ENCODE measurements at places on chromosomes 1 and 21.

DNA sequence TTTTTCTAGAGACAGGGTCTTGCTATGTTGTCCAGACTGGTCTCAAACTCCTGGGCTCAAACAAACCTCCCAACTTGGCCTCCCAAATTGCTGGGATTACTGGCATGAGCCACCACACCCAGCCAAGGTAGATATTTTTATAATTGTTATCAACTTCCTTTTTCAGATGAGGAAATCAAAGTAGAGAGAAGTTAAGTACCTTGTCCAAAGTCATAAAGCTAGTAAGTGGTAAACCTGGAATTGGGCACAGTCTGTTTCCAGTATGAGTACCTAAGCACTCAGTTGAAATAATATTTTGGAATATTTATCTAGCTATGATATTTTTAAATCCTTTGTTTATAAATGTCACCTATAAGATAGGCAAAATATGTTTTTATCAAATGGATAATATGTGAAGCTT, 22.3 kb upstream of the PLEKHO1 start:
- DNase-seq, result no peak

- no peak for DNase-seq
Observed at GRCh38 chr1:71072273-71072672, 8.6 kb downstream of the ZRANB2 start.

DNA sequence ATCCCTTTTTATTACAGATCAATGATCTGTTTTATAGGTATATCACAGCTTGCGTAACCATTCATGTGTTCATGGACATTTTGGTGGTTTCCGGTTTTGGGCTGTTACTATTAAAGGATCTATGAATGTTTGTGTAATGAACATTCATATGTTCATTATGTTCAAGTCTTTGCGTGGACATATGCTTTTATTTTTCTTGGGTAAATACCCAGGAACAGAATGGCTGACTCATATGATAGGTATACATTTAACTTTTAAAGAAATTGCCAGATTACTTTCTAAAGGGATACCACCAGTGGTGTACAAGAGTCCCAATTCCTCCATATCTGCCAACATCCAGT, 73.7 kb downstream of the SPATA46 start:
- peak; percentile 59 for DNase-seq

DNA sequence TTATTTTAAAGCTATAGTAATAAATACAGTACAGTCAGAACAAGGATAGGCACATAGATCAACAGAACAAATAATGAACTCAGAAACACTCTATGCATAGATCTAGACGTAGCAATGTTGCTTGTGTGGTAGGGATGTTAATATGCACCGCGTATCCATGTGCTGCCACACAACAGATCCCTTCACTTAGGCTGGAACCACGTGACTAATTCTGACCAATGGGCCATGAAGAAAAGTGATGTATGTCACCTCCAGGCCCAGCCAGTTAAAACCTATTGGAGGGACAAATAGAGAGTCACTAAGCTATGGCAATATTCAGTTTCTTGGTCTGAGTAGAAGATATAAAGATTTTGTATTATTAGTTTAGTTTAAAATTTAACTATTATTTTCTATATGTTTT, 91.4 kb downstream of the ADAMTS1 start:
- no peak for DNase-seq

GRCh38 chr1:78006521-78006920, 1.8 kb downstream of the DNAJB4 start:
- no peak for DNase-seq

GRCh38 chr1:179950651-179951050, 4.0 kb upstream of the CEP350 start:
- DNase-seq, result no peak

DNA sequence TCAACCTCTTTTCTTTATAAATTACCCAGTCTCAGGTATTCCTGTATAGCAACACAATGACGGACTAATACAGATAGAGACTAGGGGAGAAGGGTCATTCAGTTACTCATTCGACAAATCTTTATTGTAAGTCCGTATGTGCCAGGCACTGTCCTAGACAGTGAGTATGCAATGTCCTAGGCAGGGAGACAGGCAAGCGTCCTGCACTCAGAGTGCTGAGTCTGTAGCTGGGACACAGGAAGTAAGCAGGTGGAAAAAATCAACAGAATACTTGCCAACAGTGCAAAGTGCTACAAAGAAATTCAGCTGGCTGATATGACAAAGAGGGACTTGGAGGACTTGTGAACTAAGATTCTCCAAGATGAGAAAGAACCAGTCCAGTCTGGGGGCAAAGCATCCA, 92.2 kb upstream of the ZBTB40 start:
- no peak for DNase-seq

GRCh38 chr1:150829751-150830150, 21.7 kb upstream of the CTSK start:
- no peak for DNase-seq

DNA sequence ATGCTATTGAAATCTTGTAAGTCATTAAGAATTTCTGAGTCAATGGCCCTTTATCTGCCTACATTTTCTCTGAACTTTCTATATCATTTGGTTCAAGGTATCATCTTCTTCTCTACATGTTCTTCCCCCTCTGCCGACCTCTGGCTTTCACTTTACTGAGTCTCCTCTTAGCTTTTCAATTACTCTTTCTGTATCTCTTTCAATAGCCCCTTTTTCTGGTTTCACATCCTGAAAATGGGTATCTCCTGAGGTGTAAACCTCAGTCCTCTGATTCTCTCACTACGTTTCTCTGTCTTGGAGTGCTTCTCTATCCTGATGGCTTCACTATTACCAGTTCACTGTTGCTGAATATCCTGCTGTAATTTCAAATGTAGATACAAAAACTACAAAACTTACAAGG, 98.9 kb downstream of the LYST start:
- no peak for DNase-seq

- DNase-seq, result no peak
Observed at GRCh38 chr1:184836934-184837895, 82.6 kb upstream of the EDEM3 start.

GRCh38 chr1:24749252-24749651, 4.0 kb downstream of the CLIC4 start:
- no peak for DNase-seq

DNA sequence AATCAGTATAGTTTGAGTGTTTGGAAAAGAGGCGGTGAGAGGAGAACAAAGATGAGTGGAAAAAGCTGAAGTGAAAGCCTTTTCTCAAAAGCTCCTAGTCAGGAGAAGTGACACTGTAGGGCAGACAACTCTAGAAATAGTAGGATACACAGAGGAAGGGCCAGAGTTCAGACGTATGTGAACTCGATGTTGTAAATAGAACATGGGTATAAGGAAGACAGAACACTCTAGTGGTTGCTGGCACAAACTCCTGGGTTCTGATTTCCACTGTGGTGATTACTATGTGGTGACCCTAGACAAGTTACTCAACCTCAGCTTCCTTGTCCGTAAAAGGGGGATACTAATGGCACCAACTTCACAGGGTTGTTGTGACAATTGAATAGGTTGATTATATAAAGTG, 30.2 kb upstream of the MGST3 start:
- no peak for DNase-seq

GRCh38 chr21:28793043-28793442, 199.6 kb downstream of the LTN1 start:
- DNase-seq, result peak; percentile 74

DNA sequence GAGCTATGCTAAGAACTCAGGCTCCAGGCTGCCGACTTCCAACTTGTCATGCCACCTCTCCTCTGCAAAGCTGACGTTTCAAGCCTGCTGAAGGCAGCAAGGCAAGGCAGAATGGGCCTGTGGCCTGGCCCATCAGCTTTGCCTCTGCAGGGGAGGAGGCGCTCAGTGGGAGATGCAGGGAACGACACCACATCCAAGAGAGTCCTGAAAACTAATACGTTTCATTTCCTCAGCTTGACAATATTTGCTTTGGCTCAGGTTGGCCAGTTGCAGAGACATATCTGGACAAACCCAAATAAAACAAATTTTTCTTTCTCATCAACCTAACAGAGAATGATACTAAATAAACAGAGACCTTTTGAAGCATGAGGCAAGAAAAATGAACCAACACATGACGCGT, 35.3 kb downstream of the BEND5 start:
- DNase-seq, result no peak

DNA sequence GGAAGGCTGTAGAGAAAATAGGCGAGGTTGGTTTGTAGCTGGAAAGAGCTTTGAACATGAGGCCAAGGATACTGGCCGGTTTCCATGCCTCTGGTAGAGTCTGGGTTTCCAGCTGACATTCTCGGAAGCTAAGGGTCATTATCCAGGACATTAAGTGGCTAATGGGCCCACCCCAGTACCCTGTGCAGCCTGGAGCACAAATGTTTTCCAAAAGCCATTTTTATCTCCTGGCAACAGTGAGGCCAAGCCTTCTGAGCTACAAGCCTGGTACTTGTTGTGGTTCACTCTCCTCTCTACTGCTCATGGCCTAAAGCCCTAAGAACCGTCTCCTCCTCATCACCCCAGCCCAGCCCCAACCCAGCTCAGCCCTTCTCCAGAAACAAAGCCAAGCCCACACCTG, 122.9 kb downstream of the DMRTA2 start:
- no peak for DNase-seq

- DNase-seq, result peak; percentile 4
Observed at GRCh38 chr1:60149251-60149650, 75.7 kb upstream of the C1orf87 start.

DNA sequence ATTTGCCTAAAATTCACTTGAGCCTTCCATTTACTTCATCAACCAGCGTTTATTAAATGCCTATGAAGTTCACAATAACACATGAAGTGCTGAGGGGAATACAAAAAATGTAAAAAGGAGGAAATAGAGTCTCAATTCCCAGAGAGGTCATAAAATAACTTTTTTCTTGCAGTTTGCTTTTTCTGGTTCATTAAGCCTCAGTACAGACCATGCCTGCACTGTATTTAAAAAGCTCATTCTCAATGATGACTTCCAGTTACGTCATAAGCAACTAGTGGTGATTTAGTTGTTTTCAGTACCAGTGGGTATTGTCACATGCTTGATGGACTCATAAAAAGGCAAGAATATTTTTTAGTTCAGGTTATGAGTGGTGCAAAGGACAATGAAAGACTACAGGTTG, 160.1 kb upstream of the UBE2U start:
- peak; percentile 46 for DNase-seq

- peak; percentile 87 for DNase-seq
Observed at GRCh38 chr1:27979151-27979858, 19.5 kb downstream of the XKR8 start.

DNA sequence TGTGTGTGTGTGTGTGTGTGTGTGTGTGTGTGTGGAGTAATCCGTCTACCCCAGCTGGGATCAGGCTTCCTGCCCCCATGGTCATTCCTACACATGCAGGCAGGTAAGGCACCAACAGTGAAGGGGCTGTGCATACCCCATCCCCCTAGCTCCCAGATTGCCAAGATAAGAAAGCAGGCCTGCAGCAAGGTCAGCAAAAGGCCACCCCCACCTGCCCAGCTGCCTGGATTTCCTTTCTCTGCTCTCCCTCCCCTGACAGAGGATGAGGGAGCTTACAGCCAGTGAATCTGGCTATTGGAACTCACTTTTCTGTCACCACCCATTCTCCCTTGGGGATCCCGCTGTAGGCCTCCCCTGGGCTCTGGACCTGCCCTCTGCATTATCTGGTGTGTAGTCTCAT, 7.9 kb downstream of the ALX3 start:
- no peak for DNase-seq

GRCh38 chr1:20964540-20965484, 177.7 kb upstream of the HP1BP3 start:
- DNase-seq, result no peak

GRCh38 chr21:24948186-24948585, 659.1 kb downstream of the MRPL39 start:
- DNase-seq, result no peak

DNA sequence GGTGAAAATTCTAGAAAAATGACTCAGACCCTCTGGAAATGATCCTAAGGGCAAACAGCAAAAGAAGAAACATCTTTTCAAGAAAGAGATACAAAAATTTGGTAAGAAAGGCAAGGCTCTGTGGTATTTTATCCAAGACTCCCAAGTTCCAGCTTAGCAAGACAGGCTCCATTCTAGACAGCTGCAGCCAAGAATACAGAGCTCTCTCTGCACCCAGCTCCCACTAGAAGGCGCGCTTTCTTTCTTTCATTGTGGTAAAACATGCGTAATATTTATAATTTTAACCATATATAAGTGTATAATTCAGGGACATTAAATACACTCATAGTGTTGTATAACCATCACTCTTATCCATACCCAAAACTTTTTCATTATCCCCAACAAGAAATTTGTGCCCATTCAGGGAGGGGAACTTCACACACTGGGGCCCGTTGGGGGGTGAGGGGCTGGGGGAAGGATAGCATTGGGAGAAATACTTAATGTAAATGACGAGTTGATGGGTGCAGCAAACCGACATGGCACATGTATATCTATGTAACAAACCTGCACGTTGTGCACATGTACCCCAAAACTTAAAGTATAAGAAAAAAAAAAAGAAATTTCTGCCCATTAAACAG, 2.2 kb upstream of the HFM1 start:
- DNase-seq, result peak; percentile 28

DNA sequence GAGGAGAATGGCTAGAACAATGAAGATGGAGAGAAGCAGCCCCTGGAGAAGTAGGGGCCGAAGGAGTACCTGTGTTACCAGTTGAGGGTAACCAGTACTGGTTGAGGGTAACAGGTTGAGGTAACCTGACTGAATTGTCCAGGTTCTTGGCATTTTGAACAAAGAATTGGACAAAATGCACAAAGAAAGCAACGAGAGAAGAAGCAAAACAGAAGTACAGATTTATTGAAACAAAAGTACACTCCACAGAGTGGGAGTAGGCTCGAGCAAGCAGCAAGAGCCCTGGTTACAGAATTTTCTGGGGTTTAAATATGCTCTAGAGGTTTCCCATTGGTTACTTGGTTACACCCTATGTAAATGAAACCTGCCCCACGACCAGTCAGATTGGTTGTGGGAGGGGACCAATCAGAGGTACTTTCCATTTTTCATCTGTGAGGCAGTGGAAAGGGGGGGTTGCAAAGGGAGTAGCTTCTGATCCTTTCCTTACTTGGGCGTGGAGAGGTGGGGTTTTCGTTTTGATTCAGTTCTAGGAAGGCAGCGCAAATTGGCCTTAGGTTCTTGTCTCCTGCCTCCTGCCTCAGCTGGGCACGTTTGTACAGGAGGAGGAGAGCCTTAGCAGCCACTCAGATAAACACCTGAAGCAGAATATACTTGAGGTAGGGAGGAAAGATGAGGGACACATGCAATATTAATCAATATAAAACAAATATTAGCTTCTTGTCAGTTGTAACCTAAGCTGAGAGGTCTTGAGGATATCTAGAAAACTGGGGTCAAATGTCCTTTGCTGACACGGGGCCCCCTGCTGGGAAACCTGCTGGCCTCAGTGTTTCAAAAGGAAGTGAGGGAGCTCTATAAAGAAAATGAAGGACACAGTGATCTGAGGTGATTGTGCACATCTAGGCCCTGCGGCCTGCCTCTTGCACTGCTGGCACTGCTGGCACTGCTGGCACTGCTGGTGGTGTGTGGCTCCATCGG, 14.3 kb upstream of the LSM10 start:
- DNase-seq, result peak; percentile 49
